ENCODE measurements at places on chromosomes 11 and 22. TPM values are rescaled to one million over a fixed set of nuclear protein-coding genes. Genes with fewer than 3 reads are reported as not detected.

Gene OR51A7
- not detected for polyA plus RNA-seq

Gene CBX7
- polyA plus RNA-seq = 46.8 TPM

Gene INPP5J
- polyA plus RNA-seq = 5.6 TPM

Gene PNPLA5
- 0.24 TPM for polyA plus RNA-seq

DNA sequence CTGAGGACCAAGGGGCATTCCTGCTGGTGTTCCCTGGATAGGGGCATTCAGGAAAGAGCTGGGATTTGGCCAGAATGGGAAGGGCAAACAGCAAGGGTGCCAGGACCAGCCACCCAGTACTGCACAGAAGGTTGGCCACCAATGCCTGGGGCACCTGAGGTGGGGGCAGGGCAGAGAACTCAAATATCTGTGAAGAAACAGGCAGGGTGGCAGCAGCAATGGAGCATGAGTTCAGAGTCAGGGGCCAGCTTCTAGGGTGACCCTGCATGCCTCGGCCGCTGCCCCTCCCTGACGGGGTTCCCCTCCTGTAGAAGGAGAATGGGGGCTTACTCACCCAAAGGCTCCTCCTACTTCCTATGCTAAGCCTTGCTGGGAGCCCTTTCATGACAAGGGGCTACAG is 79.3 kb upstream of the SHANK2 start:
- DNase-seq = no peak

DNA sequence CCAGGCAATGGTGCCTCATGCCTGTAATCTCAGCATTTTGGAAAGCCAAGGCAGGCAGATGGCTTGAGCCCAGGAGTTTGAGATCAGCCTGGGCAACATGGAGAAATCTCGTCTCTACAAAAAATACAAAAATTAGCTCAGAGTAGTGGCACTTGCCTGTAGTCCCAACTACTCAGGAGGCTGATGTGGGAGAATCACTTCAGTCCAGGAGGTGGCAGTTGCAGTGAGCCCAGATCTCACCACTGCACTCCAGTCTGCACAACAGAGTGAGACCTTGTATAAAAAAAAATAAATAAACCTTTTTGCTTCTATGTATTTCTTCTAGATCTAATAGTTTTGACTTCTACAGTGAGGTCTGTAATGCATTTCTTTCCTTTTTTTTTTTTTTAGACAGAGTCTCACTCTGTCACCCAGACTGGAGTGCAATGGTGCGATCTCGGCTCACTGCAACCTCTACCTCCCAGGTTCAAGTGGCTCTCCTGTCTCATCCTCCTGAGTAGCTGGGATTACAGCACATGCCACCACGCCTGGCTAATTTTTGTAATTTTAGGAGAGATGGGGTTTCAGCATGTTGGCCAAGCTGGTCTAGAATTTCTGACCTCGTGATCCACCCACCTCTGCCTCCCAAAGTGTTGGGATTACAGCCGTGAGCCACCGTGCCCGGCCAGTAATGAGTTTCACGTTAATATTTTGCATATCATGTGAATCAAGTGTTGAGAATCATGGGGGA is 18.1 kb upstream of the RDX start:
- no peak for DNase-seq

DNA sequence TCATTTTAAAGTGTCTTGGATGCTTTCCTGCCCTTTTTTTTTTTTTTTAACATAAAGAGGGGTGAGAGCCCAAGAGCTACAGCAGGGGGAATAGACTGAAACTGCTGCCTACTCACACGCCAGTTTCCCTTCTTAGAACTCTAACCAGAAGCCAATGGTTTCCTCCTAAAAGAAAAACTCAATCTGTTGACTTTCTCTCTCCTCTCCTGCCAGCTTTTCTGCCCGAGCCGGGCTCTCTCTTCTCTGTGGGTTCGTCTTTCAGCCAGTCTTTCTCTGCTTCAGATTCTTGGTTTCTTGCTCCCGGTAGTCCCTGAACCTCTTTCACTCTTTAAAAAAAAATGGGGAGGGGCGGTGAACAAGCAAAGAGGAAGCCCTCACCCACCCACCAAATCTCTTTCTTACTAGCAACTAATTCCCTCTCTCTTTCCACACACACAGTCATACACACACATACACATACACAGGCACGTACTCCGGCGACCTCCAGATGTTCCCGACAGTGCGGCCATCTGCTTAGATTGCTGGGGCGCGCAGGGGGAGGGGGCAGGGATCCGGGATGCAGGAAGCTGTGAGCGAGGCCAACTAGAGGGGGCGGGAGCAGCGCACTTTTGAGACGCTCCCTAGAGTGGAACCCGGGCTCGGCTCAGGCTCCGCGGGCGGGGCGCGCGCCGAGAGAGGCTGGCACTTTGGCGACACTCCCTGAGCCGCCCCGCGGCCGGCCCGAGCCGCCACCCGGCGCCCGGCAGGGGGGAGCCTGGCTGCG is 444 bp upstream of the TSKU start:
- peak; percentile 93 for DNase-seq

GRCh38 chr11:76598426-76598839 is 72.1 kb downstream of the LRRC32 start:
- no peak for DNase-seq

All from brain (organoid and tissue), 16 donors.